ENCODE measurements at places on chromosomes 3 and 15. TPM values are rescaled to one million over a fixed set of nuclear protein-coding genes. Genes with fewer than 3 reads are reported as not detected.

Gene FGF7
- 0.49 TPM for total RNA-seq

Gene EPB42
- not detected for total RNA-seq

Gene GABRR3
- not detected for total RNA-seq

Gene SNTN
- not detected for total RNA-seq

Gene GNB4
- total RNA-seq, result 0.10 TPM

Gene KIF15
- 20.9 TPM for total RNA-seq

Gene FANCD2OS
- total RNA-seq, result not detected

Gene EIF3J
- 68.6 TPM for total RNA-seq

Gene GPR160
- 9.9 TPM for total RNA-seq

Gene PLS1
- total RNA-seq, result 38.8 TPM

Gene ABHD2
- 40.8 TPM for total RNA-seq

DNA sequence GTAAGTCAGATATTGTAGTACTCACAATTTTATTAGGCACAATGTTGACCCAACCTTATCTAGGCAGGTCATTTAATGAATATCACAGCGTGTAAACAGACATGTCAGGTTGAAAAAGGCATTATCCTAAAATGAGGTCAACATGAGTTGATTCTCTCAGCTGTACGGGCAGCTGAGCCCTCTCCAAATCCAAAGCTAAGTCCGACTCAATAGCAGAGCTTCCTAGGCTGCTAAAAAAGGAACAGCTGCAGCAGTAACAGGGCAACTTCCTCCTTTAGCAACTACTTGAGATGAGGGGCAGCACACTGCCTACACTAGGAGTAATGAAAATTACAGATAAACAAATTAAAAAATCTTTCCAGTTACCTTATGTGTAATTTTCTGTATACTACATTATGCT, 189.2 kb downstream of the CADM2 start:
- DNase-seq, result no peak

DNA sequence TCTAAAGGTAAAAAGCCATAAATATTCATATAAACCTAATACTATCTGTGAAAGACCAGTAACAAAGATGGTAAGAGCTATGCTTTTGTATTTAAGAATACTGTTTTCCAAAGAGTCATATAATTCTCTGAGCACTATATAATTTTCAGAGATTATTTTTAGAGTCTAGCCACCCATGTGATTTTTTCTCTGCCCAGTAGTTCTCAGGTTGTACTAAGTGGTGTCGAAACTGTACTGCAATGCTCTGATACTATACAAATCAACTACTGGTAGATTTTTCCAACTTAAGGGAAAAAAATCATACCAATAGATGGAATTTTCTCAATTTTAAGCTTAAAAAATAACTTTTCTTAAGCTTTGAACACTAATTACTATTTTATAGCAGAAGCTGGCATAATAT, 104.8 kb downstream of the MYO5A start:
- DNase-seq, result no peak

DNA sequence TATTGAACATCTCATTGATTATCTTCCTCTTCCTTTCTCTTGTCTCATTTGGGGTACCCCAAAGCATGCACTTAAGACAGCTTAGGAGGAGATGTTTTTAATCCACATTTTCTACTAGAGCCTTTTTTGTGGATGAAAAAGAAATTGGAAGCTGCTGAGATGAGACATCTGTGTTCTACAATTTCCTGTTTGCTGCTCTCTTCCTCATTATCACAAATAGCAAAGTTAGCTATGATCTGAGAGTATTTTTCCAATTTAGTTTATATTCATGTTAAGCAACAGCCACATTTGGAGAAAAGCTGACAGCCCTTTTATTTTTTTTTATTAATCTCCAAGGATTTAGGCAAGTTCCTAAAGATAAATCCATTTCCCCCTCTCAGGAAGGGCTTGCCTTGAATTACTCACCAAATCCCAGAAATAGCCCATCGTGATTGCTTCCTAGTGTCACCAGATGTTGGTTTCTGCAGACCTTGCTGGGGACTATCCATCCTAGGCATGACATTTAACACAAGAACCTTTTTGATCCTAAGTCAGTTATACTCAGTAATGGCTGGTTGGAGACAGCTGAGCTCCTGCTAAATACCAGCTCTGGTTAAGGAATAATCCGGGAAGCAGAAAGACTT, 70.8 kb upstream of the FILIP1L start:
- no peak for DNase-seq

- DNase-seq, result no peak
Measured at GRCh38 chr3:187328691-187329090, 37.2 kb upstream of the MASP1 start.

GRCh38 chr3:62493109-62493801, 119.9 kb upstream of the FEZF2 start:
- DNase-seq, result no peak

DNA sequence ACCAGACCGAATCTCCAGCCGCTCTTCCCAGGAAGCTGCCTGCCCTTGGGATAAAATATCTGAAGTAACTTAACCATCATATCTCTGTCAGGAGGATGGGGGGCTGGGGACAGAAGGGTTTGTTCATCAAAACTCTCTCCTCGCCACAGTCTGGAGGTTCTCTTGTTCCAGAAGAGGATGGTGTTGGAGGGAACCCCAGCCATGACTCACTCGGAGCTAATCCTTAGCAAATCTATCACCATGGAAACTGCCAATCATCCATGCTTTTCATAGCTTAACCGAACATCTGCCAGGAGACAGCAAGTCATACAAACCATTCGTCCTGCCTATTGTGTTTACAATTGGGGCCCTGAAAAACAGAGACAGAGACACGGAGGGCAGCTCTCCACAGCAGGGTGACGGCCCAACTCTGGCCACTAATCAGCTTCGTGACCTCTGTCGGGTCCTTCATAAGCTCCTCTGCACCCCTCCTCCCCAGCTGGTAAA, 73.8 kb upstream of the HEG1 start:
- no peak for DNase-seq

DNA sequence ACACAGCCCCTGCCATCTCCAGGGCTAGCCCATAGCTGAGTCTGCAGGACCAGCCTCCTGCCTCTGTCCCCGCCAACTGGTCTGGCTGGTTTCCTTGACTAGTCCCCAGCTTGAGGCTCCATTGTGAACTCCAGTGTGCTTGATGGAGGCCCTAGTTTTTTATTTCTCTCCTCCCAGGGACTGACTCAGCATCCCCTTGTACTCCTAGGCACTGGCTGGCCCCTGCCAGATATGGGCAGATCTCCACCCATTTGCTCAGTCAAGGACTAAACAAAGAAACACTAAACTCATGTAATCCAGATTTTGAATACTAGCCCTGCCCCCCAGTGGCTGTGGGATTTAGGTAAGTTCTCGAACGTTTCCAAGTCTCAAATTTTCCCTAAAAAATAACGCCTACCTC, 415.4 kb upstream of the RORA start:
- no peak for DNase-seq

- DNase-seq, result no peak
Measured at GRCh38 chr3:9032231-9032777, 69.0 kb upstream of the RAD18 start.

GRCh38 chr3:195005251-195005620, 265.7 kb downstream of the XXYLT1 start:
- no peak for DNase-seq

GRCh38 chr15:23083115-23083514, 43.7 kb upstream of the TUBGCP5 start:
- no peak for DNase-seq

DNA sequence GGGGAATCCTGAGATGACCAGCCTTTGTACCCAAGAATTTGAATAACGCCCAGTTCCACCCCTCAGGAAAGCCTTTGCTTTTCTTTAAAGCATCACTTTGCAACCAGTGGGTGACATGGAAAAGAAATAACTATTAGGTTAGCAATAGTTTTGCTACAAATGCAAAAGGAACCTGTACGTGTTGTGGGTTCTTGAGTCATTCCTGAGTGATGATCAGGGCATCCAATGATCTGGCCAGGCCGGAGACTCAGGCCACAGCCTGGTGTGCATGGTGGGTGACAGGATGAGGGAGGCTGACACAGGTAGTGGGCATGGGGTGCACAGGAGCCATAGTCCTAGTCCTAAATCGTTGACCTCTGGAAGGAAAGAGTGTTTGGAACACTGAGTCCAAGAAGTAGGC, 321.4 kb upstream of the IL12A start:
- no peak for DNase-seq

DNA sequence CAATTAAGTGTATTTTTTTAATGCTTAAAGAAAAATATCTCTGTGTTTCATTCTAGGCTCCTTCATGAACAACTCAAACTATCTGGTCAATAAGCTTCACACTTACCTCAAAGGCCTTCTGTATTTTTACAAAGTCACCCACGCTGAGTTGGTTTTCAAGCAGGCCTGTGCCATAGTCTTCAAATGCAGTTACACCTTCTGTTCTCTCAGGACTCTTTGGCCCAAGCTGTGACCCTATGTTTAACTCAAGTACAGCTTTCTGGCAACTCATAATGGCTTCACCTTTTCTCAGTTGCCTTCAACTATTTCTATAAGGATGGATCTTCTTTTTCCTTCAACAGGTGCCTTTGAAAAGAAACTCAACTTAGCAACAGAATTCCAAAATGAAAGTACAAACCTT, 587 bp downstream of the WDR49 start:
- DNase-seq, result no peak

- no peak for DNase-seq
Measured at GRCh38 chr3:140236836-140237501, 302.0 kb downstream of the CLSTN2 start.

DNA sequence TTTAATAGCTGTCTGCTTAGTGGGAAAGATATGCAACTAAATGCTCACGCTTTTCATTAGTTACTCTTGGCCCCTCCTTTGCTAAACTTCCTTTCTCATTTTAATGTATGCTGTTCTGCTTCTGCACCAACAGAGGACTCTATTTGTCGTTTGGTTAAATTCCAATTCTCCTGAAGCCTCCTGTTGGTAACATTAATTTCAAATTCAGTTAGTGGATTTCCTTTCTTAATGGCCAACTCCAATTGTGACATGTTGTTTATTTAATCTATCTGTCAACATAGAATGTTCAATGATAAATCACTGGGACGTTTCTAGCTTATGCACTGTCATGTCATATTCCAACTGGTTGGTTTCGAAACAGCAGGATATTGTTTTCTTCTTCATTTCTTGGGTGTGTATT, 467.4 kb upstream of the BCHE start:
- no peak for DNase-seq

- no peak for DNase-seq
Measured at GRCh38 chr3:106575029-106575428, 706.2 kb upstream of the CBLB start.

DNA sequence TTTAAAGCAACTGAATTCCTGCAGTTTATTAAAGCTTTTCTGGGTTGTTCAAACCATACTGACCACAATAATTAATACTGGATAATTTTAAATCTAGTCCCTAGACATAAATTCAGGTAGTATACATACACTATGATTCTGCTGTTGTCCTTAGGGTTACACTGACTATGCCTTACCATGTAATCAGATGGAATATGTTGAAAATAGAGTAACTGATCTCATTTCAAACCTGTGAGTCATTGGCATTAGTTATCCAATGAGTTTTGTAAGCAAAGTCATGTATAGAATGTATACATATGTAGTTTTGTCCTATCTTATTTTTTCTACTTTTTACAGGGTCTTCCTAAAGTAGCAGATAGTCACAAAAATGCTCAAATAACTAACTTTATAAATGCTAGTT, 517.1 kb upstream of the CCDC54 start:
- no peak for DNase-seq

DNA sequence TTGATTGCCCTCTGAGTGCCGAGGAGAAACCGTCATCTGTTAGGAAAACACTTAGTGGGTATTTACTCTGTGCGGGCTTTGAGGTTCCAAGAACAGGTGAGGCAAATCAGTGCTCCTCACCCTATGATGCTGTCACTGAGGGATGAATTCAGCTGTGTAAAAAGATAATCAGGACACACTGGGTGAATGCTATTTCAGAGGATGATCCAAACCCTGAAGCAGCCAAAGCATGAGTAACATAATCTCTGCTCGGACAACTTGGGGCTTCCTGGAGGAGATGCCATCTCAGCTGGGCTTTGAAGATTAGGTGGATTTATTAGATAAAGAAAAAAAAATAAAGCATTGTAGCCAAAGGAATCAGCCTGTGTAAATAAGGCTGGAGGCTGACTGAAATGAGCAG, 10.5 kb upstream of the GADL1 start:
- DNase-seq, result no peak

Data from HCT116 (cell line).